ENCODE measurements at places on chromosomes 13 and 19. TPM values are rescaled to one million over a fixed set of nuclear protein-coding genes. Genes with fewer than 3 reads are reported as not detected.

DNA sequence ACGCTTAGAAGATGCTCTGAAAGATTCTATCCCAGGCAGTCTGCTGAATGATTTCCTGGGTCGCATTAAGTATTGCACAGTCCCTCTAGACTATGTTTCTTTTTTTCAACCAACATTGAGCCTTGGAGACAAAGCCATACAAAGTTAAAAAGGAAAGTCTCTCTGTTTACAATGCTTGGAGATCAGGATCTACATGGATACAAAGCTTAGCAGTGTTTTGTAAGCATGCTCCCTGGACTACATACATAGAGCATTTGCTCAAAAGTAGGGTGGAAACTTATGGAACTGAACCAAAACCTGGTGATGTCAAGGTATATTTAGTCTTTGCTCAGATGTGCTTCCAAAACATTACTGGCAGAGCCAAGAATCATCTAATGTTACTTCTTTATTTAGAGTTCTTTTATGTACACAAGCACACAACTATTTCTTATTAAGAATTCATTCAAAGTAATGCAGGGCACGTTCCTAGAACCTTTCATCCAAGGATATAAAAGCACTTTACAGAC, 241.2 kb downstream of the ABCC4 start:
- no peaks in the 10 kb centered on the region for H3K36me3 ChIP-seq
- no peaks in the 10 kb centered on the region for H3K4me1 ChIP-seq
- no peak for DNase-seq
- no peak overlapping the region for H3K27ac ChIP-seq

DNA sequence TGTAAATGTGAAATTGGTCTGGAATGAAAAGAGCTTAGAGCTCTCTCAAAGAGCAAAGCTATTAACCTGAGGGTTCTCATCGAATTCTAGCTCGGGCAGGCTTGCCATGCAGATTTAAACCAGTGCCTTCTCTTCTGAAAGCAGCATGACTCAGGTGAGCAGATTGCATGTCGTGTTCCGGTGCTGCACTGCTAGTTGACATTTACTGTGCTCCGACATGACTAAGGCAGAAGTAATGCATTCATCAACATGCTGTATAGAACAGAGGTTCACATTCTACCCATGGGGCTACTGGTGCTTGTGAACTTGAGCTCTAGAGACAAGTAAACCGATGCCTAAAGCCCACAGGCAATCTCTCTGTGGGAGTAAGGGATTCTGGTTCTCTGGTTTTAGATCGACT, 947.7 kb downstream of the EFNB2 start:
- H3K27me3 ChIP-seq: no peaks in the 10 kb centered on the region
- no peaks in the 10 kb centered on the region for H3K36me3 ChIP-seq
- no peaks in the 10 kb centered on the region for H3K4me1 ChIP-seq
- no peak for DNase-seq

DNA sequence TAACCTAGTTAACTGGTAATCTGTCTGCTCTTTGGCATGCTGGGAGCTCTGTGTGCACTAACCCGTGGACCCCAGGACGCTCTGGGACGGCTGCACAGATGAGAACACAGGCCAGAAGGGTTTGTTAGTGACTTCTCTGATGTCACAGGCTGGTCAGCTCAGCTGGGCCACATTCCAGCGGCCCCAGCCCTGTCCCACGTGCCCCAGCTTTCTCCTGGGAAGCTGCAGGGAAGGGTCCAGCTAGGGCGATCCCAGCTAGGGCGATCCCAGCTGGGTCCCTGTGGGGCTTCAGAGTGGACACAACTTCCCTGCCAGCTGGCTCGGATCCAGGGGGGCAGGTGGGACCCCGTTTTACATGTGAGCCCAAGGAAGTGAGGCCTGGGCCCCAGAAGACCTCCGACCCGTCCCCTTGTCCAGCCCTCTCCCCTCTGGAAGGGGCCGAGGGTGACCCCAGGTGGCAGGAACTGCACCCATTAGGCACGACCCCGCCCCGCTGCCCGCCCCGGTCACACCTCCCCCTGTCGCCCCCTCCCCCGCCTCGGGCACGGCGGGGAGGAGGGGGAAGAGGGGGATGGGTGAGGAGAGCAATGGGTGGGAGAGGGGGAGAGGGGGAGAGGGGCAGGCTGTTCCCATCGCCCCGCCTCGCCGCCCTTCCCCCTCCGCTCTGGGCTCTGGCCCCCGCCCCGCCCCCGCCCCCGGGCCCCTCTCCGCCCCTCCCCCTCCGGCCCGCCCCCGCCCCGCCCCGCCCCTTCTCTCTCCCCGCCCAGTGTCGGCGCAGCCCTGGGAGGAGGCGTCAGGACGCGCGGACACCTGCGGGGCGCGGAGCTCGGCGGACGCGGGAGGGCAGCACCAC, 75.2 kb upstream of the MCF2L start:
- peaks cover 15% of the 10 kb centered on the region for H3K4me1 ChIP-seq
- no peaks in the 10 kb centered on the region for H3K27me3 ChIP-seq
- DNase-seq: peak; percentile 33
- H3K27ac ChIP-seq: no peak overlapping the region
- no peaks in the 10 kb centered on the region for H3K36me3 ChIP-seq

DNA sequence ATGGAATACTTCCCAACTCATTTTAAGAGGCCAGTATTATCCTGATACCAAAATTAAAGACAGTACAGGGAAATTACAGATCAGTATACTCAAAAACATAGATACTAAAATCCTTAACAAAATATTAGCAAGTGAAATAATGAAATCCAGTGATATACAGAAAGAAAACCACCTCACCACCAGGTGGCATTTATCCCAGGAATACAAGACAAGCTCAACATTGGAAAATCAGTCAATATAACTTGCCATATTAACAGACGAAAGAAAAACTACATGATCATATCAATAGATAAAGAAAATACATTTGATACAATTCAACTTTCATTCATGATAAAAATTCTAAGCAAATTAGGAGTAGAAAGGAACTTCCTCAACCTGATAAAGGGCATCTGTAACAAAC, 6.7 kb upstream of the GNA15 start:
- peak; percentile 56 for DNase-seq
- H3K4me1 ChIP-seq: peaks cover 17% of the 10 kb centered on the region
- H3K27me3 ChIP-seq: no peaks in the 10 kb centered on the region

GRCh38 chr13:75495938-75496337, 14.0 kb upstream of the TBC1D4 start:
- no peaks in the 10 kb centered on the region for H3K4me1 ChIP-seq
- DNase-seq: no peak
- H3K4me3 ChIP-seq: no peak overlapping the region
- H3K36me3 ChIP-seq: no peaks in the 10 kb centered on the region
- no peak overlapping the region for H3K27ac ChIP-seq
- no peaks in the 10 kb centered on the region for H3K27me3 ChIP-seq

DNA sequence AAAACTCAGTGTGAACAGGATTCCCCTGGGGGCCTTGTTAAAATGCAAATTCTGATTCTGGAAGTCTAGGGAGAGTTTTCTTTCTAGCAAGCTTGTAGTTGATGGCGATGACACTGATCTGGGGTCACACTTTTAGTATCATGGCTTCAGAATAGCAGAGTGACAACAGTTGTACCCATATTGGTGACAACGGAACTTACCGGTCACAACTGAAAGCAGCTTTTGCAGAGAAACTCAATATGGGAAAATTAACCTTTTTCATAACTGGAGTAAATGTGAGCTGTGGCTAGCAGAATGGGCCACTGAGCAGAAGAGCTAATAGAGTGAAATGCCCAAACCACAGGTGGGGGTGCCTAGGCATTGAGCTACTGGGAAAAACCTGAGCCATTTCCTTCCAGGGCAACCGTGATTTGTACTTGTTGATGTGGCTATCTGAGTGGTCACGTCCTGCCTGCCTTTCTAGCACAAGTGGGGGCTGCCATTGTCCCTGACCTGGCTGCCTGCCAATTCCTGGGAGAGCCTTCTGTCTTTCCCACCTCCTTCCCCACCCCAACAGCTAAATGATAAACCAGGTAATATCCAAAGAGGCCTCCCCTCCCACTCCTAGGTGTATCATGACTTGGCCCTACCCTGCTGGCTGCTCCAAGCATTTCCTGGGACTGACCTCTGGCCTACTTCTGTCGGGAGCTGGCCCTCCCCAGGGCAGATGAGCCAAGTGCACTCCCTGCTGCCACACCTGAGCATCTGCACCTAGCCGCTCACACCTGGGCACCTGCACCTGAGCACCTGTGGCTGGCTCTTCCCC, 1.7 kb upstream of the SLC10A2 start:
- H3K27ac ChIP-seq: no peak overlapping the region
- peak; percentile 13 for DNase-seq
- H3K36me3 ChIP-seq: no peaks in the 10 kb centered on the region
- no peak overlapping the region for H3K4me3 ChIP-seq
- H3K27me3 ChIP-seq: peaks cover 10% of the 10 kb centered on the region
- no peaks in the 10 kb centered on the region for H3K4me1 ChIP-seq

DNA sequence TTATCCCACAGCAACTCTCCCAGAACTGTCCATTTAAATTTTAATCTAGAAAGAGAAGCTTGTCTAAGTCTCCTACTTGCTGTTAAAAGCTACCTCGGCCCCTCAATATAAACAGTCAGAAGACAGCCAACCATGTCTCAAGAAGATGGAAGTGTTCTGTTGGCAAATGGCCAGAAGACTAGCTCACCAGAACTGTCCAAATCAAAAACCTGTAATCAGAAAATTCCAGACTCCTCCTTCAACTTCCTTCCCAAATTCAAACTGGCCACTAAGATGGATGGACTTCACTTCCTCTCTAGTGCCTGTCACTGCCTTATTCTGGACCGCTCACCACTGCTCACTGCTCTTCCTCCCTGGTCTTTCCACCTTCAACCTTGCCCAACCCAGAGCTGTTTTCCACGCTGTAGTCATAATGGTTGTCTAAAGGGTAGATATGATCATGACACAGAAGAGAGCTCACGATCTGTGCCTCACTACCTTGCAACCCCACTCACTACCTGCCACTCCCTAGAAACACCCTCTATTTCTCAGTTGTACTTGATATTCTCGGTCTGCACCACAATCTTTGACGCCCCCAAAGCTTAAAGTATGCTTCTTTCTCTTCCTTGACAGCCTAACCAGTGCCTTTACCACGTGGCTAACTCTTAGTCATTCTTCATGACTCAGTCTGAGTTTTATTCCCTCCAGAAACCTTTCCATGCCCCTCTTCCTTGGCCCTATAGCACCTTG, 9.2 kb downstream of the FGF14 start:
- no peaks in the 10 kb centered on the region for H3K36me3 ChIP-seq
- DNase-seq: no peak
- peaks cover 67% of the 10 kb centered on the region for H3K4me1 ChIP-seq

DNA sequence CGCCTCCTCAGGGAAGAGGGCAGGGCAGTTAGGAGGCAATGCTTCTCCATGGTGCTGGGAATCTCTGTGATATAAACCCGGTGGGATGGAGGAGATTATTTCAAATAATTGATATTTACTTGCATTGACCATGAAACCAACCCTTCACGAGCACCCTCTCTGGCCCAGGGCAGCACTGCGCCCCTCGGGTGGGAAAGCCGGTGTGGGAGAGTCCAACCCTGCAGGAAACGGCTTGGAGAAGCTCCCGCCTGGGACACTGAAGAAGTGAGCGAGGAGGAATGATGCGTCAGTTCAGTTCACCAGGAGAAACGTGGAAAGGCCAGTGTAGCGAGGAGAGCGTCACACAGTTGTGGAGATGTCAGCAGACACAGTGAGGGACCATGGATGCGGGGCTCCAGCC, 99.9 kb downstream of the COL4A2 start:
- H3K4me1 ChIP-seq: peaks cover 20% of the 10 kb centered on the region
- H3K4me3 ChIP-seq: no peak overlapping the region
- H3K27ac ChIP-seq: no peak overlapping the region
- no peaks in the 10 kb centered on the region for H3K27me3 ChIP-seq
- DNase-seq: no peak

ATXN8OS gene
- not detected for total RNA-seq

CEACAM20 gene
- 0.15 TPM for total RNA-seq

PDX1 gene
- not detected for total RNA-seq

SLC46A3 gene
- total RNA-seq: 2.3 TPM
